ENCODE measurements at places on chromosomes 1 and 21. TPM values are rescaled to one million over a fixed set of nuclear protein-coding genes. Genes with fewer than 3 reads are reported as not detected.

VCAM1 gene
- total RNA-seq, result 0.31 TPM

MIA3 gene
- 67.1 TPM for total RNA-seq

U2AF1 gene
- 41.1 TPM for total RNA-seq

CD5L gene
- total RNA-seq, result not detected

PHLDA3 gene
- total RNA-seq, result 21.2 TPM

LCE1A gene
- not detected for total RNA-seq

SPRR1A gene
- not detected for total RNA-seq

TRAF3IP3 gene
- not detected for total RNA-seq

ACTN2 gene
- total RNA-seq, result not detected

FBXO44 gene
- total RNA-seq, result 21.5 TPM

AVPR1B gene
- total RNA-seq, result 0.60 TPM

PTGFR gene
- total RNA-seq, result not detected

ADAMTS5 gene
- 3.2 TPM for total RNA-seq

CDCA8 gene
- 20.6 TPM for total RNA-seq

PSRC1 gene
- 26.1 TPM for total RNA-seq

ITLN1 gene
- total RNA-seq, result 0.33 TPM

NR5A2 gene
- 23.2 TPM for total RNA-seq

SEMA6C gene
- total RNA-seq, result 34.0 TPM

SPATA21 gene
- not detected for total RNA-seq

PARS2 gene
- total RNA-seq, result 11.0 TPM

SYF2 gene
- total RNA-seq, result 43.5 TPM

ALX3 gene
- 2.8 TPM for total RNA-seq

RCSD1 gene
- 0.22 TPM for total RNA-seq

SPRR1B gene
- total RNA-seq, result not detected

NAV1 gene
- 53.4 TPM for total RNA-seq

THEM5 gene
- not detected for total RNA-seq

SLC44A5 gene
- 9.5 TPM for total RNA-seq

CFHR4 gene
- total RNA-seq, result not detected

FOXO6 gene
- 2.8 TPM for total RNA-seq

FCER1A gene
- total RNA-seq, result not detected

KRTAP21-2 gene
- total RNA-seq, result not detected

DYNLT5 gene
- not detected for total RNA-seq

PRAMEF5 gene
- not detected for total RNA-seq

NID1 gene
- total RNA-seq, result 21.0 TPM

C1orf105 gene
- total RNA-seq, result not detected

CD48 gene
- not detected for total RNA-seq

S100A2 gene
- total RNA-seq, result 0.36 TPM

TMEM52 gene
- 1.8 TPM for total RNA-seq

TEDDM1 gene
- not detected for total RNA-seq

CASQ1 gene
- not detected for total RNA-seq

CGN gene
- 128 TPM for total RNA-seq

SERTAD4 gene
- total RNA-seq, result 1.1 TPM

Data from progenitor cell of endocrine pancreas (in vitro differentiated cells).